K562 (cell line): ENCODE measurements at places on chromosomes 12 and 14.

DNA sequence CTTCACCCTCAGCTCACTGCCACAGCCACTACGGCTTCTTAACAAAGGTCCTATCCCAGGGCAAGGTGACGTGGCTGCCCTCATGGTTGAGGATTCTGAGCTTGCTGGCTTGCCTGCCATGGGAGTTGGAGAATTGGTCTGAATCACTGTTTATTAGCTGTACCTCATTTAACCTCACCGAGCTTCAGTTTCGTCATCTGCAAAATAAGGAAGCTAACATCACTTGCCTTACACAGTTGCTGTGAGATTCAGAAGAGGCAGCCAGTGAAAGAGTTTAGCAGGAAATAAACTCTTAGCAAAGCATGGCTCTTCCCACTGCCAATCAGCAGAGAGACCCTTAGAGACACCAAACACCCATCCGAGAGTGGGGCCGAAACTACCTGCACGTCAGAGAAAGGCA is 90.1 kb upstream of the KCNA1 start:
- H3K36me3 ChIP-seq, result no peaks in the 10 kb centered on the region
- DNase-seq, result no peak
- no peak overlapping the region for H3K27ac ChIP-seq
- H3K4me1 ChIP-seq, result no peaks in the 10 kb centered on the region

GRCh38 chr12:31003861-31004640 is 69.6 kb upstream of the DDX11 start:
- H3K4me1 ChIP-seq, result no peaks in the 10 kb centered on the region
- no peaks in the 10 kb centered on the region for H3K36me3 ChIP-seq
- H3K27ac ChIP-seq, result no peak overlapping the region
- peaks cover 8% of the 10 kb centered on the region; the same call in 2 of the 3 replicates for H3K27me3 ChIP-seq
- DNase-seq, result no peak

DNA sequence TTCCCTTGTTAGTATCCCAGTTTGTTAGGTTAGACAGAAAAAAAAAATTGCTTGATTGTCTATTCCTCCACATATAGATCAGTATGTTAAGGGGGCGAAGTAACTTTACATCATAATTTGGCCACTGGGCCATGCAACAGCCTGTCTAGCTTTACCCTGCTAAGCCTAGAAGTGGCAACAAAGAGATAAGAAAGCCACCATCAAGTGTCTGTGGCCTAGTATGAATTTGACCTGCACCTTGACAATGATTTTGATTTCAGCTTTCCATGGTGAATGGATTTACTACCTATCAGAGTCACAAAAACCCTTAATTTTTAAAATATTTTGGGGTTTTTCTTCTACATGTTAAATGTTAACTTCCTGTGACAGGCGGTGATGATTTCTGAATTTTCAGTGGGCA is 63.9 kb downstream of the LIN52 start:
- no peaks in the 10 kb centered on the region for H3K27me3 ChIP-seq
- H3K36me3 ChIP-seq, result no peaks in the 10 kb centered on the region
- no peak overlapping the region for H3K4me3 ChIP-seq

DNA sequence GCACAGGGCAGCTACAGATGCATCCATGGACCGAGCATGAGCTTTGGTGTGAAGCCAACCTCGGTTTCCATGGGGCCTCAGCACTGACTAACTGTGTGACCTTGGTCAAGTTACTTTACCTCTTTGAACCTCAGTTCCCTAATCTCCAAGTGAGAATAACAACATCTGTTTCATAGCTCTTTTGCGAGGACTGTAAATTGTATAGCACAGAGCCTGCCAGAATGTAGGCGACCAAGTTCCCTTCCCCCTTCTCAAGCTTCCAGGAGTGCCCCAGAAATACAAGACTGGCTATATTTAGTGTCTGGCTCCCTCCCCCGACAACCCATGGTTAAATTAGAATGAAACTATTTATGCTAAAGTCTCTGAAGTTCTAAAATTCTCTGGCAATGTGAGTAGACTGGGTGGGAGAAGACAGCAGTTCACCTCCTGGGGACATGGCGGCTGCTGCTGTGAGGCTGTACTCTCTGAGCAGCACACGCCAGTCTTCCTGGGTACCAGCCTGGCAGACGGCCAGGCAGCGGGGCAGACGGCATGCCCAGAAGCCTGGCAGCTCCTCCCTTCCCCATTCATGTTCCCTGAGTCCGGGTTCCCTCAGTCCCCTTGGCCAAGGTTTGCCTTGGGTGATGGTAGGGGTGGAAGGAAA is 22.0 kb upstream of the TMED10 start:
- DNase-seq, result no peak
- H3K27ac ChIP-seq, result no peak overlapping the region
- H3K4me1 ChIP-seq, result peaks cover 16% of the 10 kb centered on the region; the same call in 2 of the 3 replicates
- H3K4me3 ChIP-seq, result no peak overlapping the region

- peak; percentile 84 for DNase-seq
- no peak overlapping the region for H3K27ac ChIP-seq
Observed at GRCh38 chr12:48189331-48190125, 6.1 kb downstream of the CCDC184 start.

- H3K4me3 ChIP-seq, result 0 out of 2 replicates have a peak overlapping the region, but pooled peaks have one; percentile 15
- DNase-seq, result peak; percentile 53
- peaks cover 4% of the 10 kb centered on the region; the same call in 1 of the 2 replicates for H3K27me3 ChIP-seq
- no peaks in the 10 kb centered on the region for H3K4me1 ChIP-seq
- H3K36me3 ChIP-seq, result no peaks in the 10 kb centered on the region
Observed at GRCh38 chr12:77324763-77325468, 259.5 kb upstream of the E2F7 start.
